CD8-positive, alpha-beta memory T cell (primary cell): ENCODE measurements at places on chromosomes 5 and 9.

GRCh38 chr9:96556701-96557461 lies 62.8 kb downstream of the CDC14B start:
- no peak for DNase-seq

DNA sequence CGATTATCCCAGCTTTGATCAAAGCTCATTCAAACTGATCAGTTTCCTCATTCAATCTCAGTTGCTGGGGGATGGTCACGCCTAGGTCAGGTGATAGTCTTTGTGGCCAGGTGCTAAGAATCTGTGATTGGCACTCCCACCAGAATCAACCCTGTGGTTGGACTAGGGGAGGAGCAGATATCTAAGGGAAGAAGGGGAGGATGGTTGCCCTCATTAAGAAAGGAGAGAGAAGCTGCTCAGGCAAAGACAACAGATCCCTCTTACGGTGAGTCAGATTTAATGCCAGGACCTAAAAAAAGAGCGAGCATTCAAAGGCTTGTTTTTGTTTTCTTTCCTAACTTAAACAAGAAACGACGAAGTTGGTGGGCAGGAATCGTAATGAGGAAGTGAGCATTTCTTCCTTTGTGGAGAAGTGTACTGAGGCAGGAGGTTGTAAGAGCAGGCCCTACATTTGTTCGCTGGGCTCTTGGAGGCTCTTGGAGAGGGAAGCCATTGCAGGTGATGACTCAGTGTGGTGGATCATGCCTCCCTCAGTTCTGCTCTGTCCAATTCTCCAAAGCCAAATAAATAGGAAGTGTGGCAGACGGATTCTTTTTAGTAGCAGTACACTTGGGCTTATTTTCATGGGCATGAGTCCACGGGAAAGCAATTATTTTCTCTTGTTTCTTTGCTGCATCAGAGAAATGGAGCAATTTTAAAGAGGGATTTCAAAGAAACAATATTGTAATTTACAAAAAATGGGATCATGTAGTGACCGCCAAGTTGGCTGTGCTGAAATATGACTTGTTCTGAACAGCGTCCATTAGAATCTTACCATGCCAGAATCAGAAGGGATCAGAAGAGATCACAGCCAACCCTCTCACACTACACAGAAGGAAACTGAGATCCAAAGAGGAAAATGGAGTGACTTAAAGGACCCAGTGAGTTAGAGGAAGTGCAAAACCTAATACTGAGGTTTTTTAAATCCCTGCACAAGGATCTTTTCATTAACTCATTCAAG lies 18.7 kb upstream of the TGFBR1 start:
- DNase-seq, result no peak

DNA sequence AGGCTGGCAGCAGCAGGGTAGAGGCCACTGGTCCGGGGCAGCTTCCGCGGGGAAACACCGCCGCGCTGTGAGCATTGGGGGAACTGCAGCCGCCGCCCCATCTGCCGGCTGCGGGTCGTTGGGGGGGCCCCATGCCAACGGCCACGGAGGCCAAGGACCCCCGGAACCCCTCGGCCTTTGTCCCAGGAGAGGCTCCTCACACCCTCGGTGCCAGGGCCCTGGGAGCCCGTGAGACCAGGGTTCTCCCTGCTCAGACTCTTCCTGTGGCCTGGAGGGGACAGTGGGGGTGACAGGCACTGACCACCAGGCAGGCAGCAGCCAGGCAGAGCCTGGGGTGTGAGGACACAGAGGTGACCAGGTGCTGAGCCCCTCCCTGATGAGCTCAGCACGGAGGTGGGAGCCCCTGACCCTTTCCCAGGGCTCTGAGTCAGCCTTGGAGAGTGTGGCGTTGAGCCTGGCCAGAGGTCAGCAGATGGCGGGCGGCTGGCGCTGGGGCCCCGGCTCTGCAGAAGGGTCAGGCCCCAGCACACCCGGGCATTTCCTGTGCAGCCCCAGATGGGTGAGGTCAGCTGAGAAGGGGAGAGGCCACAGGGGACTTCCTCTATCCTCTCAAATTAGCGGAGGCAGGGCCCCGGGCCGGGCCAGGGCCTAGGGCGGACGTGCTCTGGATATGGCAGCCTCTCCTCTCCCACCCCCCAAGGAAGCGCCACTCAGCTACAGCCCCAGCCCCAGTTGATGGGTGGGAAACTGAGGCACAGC lies 17.9 kb upstream of the EGFL7 start:
- peak; percentile 59 for DNase-seq

GRCh38 chr9:116144555-116144954 lies 9.0 kb upstream of the PAPPA start:
- DNase-seq, result no peak

DNA sequence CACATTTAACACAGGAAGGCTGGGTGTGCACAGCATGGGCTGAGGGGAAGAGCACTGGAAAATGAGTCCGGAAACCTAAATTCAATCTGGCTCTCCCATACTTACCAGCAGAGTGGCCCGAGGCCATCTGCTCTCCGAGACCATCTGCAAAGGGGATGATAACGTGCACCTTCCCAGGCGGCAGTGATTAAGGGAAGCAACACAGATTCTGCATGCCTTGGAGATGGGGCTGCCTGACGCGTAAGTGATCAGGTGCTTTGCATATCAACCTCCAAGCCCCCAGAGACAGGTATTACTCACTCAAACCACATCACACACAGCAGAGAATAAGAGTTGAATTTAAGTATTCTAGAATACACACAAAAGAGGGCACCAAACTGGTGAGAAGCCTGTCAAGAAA lies 9.1 kb downstream of the EPB41L4B start:
- no peak for DNase-seq

DNA sequence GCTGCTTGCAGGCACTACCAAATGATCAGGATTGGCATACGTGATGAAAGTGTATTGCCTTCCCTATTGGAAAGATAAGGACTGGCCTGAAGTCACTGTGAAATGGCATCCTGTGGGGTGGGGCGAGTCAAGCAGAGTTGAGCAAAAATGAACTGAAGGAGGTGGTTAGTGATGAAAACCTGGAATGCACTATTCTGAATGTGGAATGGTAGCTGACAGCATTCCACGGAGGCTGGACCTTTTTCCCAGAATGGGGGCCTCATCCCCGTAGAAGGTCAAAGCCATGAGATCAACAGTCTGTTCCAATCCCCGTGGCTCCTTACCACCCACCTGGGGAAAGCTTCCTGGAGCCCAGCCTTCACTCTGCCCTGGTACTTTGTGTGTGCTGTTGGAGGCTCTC lies 37.7 kb downstream of the ASS1 start:
- no peak for DNase-seq

DNA sequence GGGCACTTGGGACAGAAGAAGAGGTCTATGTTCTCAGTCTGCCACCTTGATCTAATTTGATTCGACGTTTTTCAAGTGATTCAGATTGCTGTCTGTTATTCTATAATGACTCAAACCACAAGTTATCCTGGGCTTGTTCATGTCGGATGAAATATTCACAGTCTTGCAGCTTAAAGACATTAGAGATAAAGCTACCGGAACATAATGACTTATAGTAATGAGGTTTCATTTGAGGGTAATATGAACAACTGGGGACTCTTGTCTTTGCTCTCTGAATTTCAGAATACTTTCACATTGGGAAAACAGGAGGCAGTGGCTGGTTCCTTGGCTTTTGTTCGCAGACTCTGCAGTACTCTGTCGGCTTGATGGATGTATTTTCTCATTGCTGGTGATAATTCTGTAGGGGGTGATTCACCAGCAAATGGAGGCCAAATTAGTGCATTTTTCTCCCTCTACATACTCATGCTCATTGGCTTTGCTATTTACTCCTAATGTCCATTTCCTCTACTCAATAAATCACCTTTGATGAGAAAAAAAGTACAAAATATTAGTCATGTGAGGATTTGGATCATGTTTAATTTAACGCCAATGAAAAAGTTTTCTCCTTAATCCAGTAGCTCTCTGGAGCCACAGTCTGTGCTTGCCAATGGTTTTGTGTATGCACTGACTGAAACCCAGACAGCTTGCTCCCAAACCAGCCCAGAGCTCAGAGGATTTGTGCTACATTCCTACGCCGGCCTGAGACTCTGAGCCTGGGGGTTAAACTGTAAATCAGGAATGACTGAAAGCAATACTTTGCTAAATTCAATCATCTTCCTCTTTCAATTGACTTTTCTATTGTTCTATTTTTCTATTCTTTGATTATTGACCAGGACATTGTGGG lies 154.7 kb upstream of the ANKH start:
- DNase-seq, result no peak

- DNase-seq, result no peak
Measured at GRCh38 chr5:95948631-95949030, 13.0 kb downstream of the ELL2 start.

GRCh38 chr5:80646926-80647325 lies 7.5 kb upstream of the MSH3 start:
- DNase-seq, result no peak

DNA sequence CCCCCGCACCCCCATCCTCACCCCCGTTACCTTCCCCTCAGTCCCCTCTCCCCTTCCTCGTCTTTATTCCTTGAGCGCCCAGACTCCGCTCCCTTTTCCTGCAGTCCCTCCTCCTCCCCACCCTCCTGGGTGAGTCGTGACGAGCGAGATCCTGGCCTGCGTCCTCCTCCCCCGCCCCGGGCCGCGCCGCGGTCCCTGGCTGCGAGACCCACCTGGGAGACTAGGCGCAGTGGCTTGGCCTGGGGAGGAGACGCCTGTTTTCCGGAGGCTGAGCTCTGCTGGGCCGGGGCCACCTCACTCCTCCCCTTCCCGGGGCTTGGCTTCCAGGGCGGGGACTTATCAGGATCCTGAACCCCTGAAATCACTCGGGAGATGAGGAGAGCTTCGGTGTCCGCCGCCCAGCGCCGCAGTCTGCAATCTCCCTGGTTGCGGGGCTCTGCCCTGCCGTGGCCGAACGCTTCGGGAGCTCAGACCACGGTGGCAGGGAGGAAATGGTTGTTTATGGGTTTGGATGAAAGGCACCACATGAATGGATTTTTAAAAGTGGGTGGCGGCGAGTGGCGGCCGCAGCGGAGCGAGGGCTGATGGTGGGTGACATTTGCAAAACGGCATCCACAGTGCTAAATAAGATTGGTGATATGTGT lies 984 bp downstream of the STXBP1 start:
- peak; percentile 69 for DNase-seq

DNA sequence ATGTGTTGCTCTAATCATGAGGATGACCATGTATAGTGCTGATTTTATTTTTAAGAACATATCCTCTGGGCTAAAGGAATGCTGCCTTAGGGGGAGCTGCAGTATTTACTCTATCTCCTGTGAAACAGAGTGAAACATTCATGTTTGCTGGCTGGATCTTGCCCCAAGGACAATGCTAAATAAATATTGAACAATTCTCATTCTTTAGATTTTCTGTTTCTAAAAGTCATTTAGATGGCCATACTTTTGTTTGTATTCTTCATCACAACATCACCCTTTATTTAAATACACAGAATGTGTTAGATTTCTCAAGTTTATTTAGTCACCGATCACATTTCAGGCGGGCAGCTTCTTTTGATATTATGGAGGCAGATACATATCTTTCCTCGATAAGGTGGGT lies 103.3 kb downstream of the ARHGEF28 start:
- no peak for DNase-seq

DNA sequence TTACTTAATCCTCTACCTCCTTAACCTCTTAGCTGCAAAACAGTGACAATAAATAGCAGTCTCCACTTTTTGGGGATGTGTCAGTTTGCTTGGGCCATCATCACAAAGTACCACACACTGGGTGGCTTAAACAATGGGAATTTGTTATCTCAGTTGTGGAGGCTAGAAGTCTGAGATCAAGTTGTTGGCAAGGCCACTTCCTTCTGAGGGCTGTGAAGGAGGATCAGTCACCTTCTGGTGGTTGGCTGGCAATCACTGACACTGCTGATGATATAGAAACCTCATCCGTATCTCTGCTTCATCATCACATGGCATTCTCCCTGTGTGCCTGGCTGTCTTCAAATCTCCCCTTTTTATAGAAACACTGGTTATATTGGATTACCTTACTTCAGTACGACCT lies 187.1 kb upstream of the TBC1D2 start:
- DNase-seq, result no peak

DNA sequence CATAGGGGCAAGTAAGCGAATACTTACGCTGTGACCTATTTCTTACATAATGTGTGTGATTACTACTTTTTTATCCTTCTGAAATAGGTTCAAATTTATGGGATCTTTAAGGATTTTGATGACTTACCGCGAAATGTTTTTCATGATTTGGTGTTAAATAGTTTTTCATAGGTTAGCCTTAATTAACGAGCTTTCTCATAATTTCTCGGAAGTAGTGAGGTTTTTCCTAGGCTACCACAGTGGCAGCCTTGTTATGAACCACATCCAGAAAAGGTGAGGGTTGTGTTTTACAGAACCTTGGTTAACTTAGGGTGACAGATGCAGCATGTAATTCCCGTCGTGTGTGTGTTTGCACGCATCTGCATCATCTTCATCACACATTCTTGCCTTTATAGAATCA lies 1.3 kb downstream of the SH3GL2 start:
- DNase-seq, result no peak

- DNase-seq, result no peak
Measured at GRCh38 chr5:71767661-71768060, 48.6 kb downstream of the CARTPT start.

DNA sequence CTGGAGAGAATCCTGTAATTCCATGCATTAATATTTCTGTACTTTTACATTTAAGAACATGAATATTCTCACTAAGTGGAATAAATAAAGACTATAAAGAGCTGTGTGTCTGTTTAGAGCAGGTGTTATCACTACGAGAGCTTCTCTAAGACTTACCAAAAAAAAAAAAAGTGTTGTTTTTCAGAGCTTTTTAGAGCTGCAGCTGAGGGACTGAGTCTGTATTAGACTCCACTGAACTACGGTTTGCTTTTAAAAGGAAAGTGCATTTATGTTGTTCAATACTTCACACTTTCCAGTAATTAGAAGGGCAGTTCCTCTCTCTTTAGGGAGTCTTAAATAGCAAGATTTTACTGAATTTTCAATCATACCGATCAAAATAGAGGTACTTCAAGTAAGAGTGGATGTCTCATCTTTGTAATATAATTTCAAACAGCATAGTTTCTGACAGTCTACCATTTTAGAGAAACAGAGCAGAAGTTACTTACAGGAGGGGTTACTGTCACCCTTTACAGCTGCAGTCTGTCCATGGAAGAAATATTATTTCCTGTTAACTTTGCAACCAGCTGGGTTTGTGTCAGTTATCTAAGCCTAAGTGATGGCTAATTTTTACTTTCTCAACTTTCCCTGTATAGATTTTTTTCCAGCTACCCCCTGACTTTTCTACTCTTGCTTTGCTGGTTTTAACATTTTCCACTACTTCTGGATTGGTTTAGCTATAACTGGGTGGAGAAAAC lies 2.4 kb downstream of the SYK start:
- DNase-seq, result no peak

DNA sequence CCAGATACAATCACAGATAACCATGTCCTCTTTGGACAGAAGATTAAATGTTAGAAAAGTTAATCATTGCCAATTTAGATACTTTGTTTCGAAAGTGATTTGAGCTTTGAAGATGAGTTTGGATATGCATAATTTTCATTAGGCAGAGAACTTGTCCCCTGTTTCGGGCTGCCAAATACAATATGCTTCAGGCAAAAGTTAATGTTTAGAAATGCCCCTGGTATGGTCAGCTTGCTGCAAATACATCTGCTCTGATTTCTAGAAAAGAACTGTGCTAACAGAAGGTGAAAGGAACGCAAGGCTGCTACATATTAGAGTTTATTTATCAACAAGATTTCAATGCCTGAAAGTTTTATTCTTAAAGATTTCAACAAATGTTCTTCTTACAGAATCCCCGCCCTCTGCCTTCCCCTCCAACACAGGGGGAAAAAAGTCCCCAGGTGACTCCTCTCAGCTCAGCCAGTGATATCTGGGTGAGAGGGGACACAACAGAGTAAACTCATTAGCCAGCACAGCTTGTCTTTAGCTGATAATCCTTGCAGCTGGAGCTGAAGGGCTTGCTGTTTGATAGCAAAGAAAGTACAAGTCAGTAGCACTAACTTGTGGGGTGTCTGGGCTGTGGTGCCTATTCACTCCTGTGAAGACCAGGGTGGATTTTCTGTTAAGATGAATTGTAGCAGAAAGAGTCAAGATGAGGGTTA lies 435.7 kb downstream of the DMAC1 start:
- DNase-seq, result no peak
